ENCODE measurements at places on chromosomes 4 and X.

GRCh38 chrX:13646154-13646549 is 6.8 kb upstream of the TCEANC start:
- DNase-seq: peak; percentile 63

GRCh38 chrX:68735266-68735665 is 87.8 kb downstream of the STARD8 start:
- no peak for DNase-seq

DNA sequence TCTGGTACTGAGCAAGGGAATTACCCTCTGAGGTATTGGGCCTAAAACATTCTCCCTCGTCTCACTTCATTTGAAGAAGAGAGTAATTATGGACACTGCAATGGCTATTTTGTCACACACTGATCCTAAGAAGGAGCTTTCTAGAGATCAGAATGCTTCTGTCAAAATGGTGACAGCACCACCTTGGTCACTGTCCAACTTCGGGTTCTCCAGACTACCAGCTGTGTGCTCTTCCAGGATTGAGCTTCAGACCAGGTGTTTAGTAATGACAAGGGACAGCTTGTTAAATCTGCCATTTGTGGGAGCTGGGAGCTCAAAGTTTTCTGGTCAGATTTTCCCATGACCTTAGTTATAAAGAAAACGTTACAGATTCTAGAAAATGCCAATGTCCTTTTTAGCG is 105.4 kb downstream of the POLA1 start:
- DNase-seq: no peak

- DNase-seq: no peak
These were observed 36.0 kb downstream of the CDKL5 start for GRCh38 chrX:18461431-18461830.

- DNase-seq: no peak
These were observed 65.2 kb upstream of the MTM1 start for GRCh38 chrX:150502979-150503897.

DNA sequence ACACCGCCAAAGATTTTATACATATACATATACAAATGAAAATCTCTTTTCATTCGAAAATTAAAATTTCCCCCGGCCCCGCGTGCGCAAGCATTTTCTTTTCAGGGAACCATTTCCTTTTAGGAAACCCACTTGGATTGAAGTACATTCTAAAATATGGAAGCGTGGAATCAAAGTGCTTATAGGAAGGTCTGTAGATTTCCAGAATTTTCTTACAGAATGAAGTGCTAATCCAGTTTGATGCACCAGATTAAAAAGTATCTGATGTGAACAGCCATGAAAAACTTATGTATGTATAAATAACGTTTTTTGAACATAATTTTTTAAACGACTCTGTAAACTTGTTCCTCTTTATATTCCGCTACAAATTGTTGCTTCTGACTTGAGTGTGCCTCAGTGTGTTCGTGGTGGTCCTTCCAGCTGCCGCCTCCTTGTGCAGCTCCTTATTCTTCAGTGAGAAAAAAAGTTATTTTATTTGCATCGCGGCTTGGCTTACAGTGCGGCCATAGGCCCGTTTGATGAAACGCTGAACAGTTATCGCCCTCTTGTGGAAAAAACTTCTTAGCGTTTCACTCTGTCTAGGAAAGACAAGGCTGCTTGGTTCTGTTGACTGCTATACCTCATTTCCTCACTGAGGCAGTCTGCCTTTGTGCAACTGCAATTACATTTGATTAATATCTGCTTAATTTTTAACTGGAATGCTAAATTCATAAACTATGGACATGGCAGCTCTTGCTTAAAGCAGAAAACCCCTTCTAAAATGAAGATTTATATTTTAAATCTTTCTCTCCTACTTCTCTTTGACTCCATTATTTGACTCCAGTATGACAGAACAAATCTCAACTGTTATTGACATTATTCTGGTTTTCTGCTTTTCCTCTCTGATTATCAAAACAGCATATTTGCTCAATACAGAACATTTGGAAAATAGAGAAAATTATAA is 4.7 kb upstream of the NKX6-1 start:
- DNase-seq: peak; percentile 71

DNA sequence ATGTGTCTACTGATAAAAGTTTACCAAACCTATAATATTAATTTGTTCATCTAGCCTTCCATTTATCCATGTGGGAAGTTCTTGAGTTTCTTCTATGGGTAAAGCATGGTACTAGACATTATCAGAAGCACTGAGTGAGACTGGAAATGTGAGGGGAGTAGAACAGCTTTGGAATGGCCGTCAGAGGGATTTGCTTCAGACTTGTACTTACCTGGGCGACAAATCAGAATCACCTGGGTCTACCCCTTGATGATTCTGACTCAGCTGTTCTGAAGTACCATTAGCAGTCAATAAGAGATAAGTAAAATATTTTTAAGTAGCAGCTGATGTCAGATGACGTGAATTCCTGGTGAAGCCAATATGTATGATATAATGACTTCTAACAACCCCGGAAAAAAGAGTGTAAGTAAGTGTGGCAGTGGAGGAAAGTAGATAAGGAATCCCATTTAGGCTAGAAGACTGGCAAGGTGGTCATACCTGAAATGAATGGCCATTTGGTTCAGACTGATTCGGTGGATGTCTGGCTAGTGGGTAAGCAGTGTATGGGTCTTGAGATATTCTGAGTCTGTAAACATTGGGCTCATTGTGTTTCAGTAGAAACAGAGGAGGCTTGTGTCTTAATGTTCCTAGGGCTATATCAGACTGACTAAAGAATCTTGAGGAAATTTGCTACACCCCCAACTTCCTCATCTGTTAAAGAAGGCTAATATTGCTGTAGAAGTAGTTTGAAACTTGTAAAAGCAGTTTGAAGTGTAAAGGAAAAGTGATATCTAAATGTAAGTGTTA is 409.2 kb downstream of the NKX6-1 start:
- no peak for DNase-seq

DNA sequence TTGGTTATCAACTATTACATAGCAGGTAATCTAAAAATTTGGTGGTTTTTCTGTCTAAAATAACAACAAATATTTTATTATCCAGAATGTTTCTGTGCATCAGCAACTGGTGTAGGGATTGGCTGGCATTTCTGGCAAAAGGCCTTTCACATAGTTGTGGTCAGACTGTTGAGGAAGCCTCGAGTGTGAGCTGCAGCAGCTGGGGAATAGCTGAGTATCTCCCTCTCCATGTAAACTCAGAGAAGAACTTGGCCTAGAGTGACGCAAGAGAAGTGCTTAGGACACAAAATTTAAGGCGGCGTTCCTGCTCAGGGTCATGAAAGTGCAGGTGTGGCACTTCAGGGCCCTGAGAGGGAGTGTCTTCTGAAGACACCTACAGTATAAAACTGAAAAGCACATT is 558.9 kb downstream of the SPOCK3 start:
- DNase-seq: no peak

- no peak for DNase-seq
These were observed 7.4 kb upstream of the PGRMC1 start for GRCh38 chrX:119228512-119229252.

GRCh38 chr4:61750810-61751209 is 550.7 kb downstream of the ADGRL3 start:
- no peak for DNase-seq

- DNase-seq: no peak
These were observed 60.9 kb upstream of the TXK start for GRCh38 chr4:48194971-48195370.

GRCh38 chr4:181261279-181261678 is 981.9 kb upstream of the TENM3 start:
- peak; percentile 3 for DNase-seq

DNA sequence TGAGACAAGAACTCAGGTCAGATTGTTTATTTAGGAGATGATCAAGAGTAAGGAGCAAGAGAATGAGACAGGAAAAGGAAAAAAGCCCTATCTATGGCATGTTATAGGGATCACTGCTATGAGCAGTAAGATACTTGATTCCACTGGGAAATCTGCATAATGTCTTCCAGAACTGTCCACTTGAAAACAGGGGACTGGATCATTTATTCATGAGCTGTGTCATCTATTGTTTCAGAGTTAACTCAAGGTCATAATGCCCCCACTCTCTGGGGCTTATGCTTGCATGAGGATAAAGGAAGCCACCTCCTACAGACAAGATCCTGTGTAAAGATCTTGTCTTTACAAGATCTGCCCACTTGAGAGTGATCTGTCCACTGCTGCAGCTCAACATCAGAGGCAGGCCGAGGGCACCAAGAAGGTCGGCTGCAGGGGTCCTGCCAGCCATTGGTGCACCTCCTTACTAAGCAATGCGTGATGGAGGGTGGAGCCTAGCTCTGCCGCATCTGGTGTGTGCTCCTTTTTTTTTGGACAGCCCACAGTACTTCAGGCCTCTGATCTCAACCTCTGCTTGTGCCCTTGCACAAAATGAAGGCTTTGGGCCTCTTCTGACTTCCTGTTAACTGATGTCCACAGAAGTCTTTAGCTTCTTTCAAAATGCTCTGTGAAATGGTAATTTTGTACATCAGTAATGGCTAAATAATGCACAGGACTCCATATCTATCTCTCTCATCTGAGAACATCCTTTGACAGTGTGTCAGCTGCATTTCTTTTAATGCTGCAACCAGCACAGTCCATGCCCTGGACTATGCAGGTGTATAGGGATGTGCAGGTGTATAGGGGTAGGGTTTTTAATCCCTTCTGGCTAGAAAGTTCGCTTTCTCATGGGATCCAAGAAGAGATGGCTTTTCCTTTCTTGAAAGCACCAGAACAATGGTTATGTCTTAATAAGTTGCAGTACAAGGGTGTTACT is 95.9 kb upstream of the TRPC3 start:
- DNase-seq: no peak

DNA sequence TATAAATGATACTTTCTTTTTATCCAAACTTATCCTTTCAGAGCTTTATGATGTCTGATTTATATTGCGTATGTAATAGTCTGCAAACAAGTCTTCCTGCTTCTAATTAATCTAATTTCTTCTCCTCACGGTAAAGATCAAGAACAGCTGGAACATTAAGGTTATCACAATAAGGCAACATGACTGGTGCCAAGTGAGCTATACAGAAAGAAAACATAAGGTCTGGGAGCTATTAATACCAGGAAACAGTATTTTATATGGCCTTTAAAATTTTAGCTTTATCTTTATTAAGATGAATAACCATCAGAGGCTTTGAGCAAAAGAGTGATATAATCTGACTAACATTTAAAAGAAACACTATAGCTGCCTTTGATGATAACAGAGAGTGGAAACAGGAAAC is 28.7 kb upstream of the CABS1 start:
- no peak for DNase-seq

GRCh38 chr4:141352909-141353525 is 132.3 kb downstream of the ZNF330 start:
- DNase-seq: no peak

GRCh38 chr4:126526335-126526734 is 1106.4 kb upstream of the INTU start:
- no peak for DNase-seq

DNA sequence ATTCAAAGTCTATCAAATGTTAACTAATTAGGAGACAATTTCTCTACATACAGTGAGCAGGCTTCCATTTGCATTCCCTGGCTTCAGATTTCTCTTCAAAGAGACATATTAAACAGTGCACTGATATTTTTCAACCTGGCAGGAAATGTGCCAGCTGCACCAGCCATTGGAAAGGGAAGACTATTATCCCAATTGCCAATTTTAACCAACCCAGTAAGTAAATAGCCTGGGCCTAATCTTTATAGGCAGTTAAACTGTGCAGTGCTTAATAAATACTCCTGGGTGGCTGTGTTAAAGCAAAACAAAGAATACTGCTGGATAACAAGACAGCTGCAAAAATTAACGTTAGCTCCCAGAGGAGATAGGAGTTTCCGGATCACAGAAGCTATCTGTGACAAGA is 111.9 kb upstream of the GALNT7 start:
- no peak for DNase-seq
